Stimulated activated CD4-positive, alpha-beta T cell treated with anti-CD3 and anti-CD28 coated beads, Interleukin-4, amount 100 ng/mL, for 24 hours (primary cell): ENCODE measurements at places on chromosomes 4 and X.

- DNase-seq: peak; percentile 7
Observed at GRCh38 chr4:143616771-143617170, 83.7 kb downstream of the FREM3 start.

DNA sequence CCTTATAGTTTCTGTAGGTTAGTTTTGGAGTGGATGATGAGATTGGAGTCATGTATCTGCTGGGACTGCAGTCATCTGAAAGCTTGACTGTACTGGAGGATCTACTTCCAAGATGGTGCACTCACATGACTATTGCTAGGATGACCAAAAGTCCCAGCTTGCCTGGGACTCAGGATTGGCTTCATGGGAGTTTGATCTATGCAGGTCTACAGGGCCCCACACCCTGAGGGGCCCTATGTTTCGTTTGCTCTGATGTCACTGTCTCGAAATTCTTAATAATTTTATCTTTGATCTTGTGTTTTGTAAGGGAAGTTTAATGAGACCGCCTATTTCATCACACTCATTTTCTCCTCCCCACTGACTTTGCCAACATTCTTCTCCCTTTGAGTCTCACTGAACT is at the start of gene SMIM9:
TSS of gene SMIM9 (minus strand) at position 101 of the 400 bp plus-strand sequence. CDS start 3,806 bp downstream, outside the sequence.
- no peak for DNase-seq

GRCh38 chrX:154450312-154450711 is 6.4 kb downstream of the FAM50A start:
- no peak for DNase-seq

DNA sequence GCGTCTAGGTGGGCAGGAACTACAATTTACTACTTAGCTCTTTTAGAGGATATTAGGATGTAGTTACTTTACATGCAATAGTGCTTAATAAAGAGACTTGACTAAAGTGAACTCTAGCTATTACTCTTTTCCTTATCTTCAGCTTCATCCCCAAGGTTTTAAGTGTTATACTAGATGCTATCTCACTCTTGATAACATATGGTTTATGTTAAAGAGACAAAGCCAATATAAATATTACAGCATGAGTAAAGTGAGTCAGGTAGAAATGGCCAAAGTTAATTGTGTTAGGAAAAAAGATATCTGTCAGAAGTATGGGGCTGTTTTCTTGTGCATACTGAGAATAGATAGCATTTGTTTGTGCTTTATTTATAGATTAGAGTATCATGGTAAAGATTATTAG is 80.5 kb downstream of the STAG2 start:
- DNase-seq: no peak

DNA sequence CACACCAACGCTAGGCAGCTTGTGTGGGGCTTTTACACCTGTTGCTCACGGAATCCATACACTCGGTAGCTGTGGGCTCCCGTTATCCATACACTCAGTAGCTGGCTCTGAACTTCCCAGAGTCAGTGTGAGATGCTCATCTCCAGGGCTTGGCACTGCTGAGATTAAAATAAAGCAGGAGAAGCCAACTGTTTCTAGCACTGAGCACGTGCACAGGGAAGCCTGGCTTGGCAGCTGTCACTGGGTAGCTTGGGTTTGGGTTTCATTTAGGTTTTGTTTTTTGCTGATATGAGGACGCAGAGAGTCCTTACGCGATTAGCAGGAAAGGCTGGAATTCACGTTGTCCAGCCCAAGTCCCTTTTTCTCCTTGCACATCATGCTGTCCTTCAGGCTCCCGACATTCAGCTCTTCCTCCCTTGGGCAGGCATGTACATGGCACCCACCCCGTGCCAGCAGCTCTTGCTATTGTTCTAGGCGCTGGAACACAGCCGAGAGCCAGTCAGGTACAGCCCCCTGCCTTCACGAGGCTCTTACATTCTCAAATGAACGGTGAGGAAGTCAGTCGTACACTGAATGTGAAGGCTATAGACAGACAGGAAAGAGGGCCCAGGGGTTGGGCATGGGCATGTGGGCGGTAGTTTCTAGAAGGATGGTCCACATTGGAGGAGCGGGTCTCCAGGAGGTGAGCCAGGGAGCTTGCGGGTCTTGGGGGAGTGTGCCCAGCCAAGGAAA is 25.9 kb downstream of the NSG1 start:
- no peak for DNase-seq

- no peak for DNase-seq
Observed at GRCh38 chr4:41652971-41653370, 95.6 kb downstream of the PHOX2B start.

DNA sequence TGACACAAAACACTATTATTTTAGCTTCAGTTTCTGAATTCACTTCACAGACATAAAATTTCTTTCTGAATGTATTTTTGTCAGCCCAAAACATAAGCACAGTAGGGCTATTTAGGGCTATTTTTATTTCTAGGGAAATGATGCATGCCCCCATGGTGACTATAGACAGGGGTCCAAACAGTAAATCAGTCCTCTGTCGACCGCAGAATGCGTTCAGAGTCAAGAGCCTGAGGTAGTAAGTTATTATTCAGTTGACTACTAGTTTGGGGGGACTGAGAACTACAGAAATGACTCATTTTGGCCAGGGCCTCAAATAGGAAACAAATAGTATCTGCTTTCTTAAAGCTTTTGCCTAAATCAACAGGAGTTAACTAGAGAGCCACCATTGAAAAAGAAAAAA is 414.4 kb downstream of the AFF2 start:
- DNase-seq: no peak

DNA sequence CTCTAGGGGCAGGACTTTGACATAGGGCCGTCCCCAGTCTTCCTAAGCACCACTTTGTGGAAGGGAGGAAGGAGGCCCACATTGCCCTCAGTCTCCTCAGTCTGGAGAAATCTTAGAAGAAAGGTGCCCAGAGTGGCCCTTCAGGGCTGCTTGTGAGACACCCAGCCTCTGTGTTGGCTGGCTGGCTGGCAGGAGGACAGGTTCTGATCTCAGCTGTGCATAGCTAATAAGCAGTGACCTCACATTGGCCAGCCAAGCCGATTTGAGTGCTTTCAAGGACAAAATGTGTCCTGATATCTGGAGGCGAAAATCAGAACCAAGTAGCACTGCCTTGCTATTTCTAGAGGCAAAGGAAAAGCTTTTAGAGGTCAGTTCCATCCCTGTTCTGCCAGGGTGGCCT is 211.5 kb downstream of the BCOR start:
- no peak for DNase-seq

- no peak for DNase-seq
Observed at GRCh38 chr4:17583276-17583675, 6.3 kb downstream of the LAP3 start.

GRCh38 chrX:38804682-38805431 is 3.6 kb downstream of the MID1IP1 start:
- peak; percentile 32 for DNase-seq

DNA sequence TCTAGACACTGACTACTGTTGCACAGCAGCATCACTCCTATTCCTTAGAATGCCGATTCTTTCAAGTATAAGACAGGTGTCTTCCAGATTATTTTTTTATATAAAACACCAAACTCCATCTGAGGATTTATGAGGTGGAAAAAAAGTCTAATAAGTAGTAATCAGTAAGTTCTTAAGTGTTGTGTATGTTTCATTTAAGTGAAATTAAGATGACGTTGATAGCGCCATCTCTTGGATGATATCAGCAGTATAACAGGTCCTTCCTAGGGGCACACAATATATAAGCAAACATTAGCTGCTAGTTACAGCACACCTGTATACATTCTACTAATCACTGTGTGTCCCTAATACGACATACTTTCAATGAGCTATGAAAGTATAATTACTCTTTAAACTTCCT is 99.6 kb upstream of the STS start:
- no peak for DNase-seq
